ENCODE measurements at places on chromosomes 6 and 20.

- DNase-seq, result no peak
Measured at GRCh38 chr6:34295721-34296120, 46.9 kb upstream of the SMIM29 start.

- DNase-seq, result no peak
Measured at GRCh38 chr6:169839493-169839892, 88.1 kb downstream of the ERMARD start.

GRCh38 chr6:158761746-158762145 is 57.4 kb downstream of the EZR start:
- no peak for DNase-seq

- DNase-seq, result no peak
Measured at GRCh38 chr20:49672096-49672664, 41.5 kb downstream of the B4GALT5 start.

DNA sequence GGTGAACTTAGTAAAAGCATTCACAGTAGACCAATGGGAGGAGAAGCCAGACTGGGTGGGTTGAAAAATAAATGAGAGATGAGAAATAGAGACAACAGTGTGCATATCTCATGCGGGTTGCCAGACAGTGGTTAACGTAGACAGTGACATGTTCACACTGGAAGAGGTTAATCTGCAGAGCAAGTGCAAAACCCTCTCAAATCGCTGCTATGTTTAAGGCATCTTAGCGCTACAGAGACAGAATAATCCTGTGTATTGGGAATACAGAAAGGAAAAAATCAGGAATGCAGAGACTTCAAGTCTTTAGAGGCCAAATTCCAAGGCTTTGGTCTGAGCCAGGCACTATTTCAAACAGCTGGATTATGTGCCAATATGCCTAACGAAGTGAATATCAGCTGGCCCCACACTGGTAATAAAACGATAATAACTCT is 107.1 kb downstream of the TSHZ2 start:
- DNase-seq, result no peak

DNA sequence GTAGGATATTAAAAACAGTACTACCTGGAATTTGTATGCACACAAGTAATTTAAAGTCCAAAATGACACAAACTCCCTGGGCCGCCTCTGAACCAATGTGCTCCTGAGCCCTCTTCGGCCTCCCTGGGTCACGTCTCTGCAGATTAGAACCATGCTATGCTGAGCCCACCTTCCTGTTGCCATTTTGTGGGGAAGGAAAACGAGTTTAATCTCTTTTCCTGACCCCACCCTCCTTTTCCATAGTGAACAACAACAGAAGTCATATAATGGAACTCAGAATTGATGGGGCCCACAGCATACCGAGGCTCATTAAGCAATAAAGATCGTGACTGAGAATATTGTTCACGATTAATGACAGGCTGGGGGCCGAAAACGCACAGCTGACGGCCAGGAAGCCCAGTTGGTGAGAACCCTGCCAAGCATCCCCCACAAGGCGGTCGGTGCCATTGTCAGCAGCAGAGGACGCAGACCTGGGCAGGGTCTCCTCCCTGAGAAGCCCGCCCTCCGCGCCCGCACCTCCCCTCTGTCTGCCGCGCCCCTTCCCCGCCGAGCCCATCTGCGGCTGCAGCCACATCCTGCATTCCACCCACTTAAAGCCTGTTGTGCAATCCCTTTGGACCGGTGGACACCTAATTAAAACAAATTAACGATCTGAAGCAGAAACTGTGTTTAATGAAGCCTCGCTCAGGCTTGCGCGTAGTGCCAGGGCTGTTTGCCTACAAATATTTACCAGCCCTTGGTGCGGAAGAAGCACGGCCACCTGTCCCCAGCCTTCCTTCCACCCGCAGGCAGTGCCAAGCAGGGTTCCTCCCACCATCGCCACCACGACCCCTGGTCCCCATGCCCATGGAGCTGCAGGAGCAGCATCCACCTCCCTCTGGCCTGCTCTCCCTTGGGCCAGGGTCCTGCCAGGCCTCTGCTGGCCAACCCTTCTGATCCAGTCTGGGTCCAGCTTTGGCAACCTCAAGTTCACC is 68.1 kb downstream of the DLL1 start:
- no peak for DNase-seq

- DNase-seq, result no peak
Measured at GRCh38 chr6:24448828-24449525, 40.4 kb downstream of the GPLD1 start.

DNA sequence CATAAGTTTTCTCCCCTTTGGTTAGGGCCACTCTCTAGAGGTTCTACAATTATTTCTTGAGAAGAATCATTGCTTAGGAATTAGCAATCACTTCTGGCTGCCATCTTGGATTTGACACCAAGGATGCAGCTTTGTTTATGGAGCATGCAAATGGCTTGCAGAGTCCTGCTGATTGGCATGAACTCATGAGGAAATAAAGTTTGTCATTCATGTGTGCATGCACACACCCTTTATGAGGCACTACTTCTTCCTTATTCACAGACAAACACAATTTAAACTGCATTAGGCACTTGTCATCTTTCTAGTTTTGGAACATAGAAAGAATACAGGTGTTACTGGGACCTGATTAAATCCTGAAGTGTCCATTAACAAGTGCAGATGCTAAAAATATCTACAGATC is 42.5 kb upstream of the HIVEP2 start:
- DNase-seq, result no peak

- no peak for DNase-seq
Measured at GRCh38 chr6:99602520-99603420, 3.9 kb upstream of the PRDM13 start.

GRCh38 chr6:47348316-47348863 is 38.7 kb upstream of the TNFRSF21 start:
- no peak for DNase-seq

GRCh38 chr6:20686142-20686541 is 151.9 kb downstream of the CDKAL1 start:
- no peak for DNase-seq

DNA sequence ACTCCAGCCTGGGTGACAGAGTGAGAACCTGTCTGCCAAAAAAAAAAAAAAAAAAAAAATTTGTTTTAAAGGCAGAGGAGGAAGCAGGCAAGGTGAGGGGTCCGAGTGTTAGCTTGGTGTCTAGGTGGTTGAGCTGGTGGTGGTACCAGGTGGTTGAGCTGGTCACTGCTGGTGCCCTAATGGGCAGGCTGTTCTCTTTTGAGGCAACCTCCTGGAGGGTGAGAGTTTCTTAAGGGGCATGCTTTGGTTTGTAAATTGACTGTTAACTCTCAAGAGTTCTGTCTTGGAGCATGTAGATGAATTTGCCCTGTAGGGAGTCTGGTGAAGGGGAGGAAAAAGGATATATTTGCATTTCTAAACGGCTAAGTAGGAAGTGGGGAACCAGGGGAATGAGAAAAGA is 52.7 kb downstream of the BANF2 start:
- no peak for DNase-seq

GRCh38 chr20:35091816-35092523 is 637 bp downstream of the TRPC4AP start:
- DNase-seq, result peak; percentile 36

- DNase-seq, result no peak
Measured at GRCh38 chr20:24059174-24059573, 70.6 kb upstream of the GGTLC1 start.

- DNase-seq, result peak; percentile 35
Measured at GRCh38 chr6:129029778-129030177, 146.8 kb downstream of the LAMA2 start.

DNA sequence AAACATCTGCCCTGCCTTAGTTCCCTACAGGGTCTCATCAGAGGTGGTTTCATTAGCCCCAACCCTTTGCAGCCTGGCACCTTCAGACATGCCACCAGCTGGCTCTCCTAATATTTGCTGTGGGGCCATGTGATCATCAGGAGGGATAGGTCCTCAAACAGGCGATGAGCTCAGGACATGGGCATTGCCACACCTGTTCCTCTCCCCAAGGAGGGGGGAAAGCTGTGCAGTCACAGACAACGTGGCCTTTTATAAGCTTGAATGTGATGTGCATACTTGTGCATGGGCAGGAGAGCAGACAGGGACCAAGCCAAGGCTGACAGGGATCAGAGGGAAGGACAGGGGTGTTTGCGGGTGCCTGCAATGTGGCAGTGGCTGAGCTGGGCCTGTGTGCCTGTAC is 78.8 kb upstream of the ZNFX1 start:
- no peak for DNase-seq

DNA sequence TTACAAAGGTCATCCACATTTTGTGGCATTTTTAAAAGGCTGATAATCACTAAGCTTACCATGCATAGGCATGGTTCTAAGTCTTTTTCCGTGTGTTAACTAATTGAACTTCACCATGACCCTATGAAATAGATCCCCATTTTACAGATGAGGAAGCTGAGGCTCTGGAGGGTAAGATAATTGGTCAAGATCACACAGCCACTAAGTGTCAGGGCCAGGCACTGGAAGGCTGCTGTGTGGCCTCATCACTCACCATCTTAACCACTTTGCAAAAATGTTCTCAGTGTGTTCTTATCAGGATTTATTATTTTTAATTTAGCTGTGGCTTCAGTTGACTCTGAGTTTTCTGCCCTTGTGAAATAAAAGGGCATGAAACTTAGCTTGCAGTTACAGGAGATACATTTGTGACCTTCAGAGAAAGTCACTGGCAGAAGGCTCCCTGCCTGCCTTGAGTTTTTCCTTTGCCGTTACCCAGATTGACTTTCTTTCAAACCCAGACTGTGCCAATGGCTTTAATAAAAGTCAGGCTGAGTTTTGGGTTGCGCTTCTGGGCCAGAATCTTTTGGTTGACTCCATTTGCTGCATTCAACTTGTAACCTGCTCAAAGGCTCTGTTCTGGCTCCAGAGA is 82.0 kb downstream of the EZR start:
- no peak for DNase-seq

- DNase-seq, result no peak
Measured at GRCh38 chr6:33142501-33143070, 49.7 kb downstream of the COL11A2 start.

GRCh38 chr6:67802771-67803170 is 832.3 kb upstream of the ADGRB3 start:
- no peak for DNase-seq

GRCh38 chr20:3309226-3309625 is 70.2 kb upstream of the SLC4A11 start:
- DNase-seq, result no peak

DNA sequence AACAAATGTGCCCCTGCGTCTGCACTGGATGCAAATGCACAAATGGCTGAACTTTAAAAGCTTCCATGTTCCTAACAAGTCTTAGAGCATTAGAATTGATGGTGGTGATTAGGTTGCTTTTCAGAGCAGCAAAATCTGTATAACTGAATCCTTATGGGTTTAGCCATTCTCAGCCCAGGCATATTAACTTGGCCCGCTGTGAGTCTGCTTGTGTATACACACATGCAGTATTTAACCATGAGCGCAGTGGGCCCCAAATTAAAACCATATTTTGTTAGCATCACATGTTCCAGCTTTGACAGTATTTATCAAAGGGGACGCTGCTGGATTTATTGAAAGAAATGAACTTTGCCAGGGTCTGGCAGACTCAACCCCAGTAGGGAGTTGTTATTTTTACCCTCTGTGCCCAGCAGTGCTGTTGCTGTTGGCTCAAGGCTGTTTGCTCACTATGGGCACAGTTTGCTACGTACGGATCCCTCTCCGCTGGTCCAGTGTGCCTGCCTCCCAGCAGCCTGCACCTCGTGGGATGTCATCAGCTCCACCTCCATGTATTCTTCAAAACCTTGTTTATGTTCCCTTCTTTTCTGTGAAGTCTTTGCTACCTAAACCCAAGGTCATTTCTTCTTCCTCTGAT is 144.7 kb downstream of the QRSL1 start:
- DNase-seq, result no peak

- DNase-seq, result no peak
Measured at GRCh38 chr6:41255638-41256246, 27.6 kb downstream of the TREML4 start.

- no peak for DNase-seq
Measured at GRCh38 chr6:14816116-14816859, 429.6 kb upstream of the JARID2 start.

- DNase-seq, result no peak
Measured at GRCh38 chr20:60589623-60590022, 631.4 kb downstream of the CDH26 start.

GRCh38 chr6:107620732-107621131 is 130.8 kb downstream of the SOBP start:
- peak; percentile 17 for DNase-seq

DNA sequence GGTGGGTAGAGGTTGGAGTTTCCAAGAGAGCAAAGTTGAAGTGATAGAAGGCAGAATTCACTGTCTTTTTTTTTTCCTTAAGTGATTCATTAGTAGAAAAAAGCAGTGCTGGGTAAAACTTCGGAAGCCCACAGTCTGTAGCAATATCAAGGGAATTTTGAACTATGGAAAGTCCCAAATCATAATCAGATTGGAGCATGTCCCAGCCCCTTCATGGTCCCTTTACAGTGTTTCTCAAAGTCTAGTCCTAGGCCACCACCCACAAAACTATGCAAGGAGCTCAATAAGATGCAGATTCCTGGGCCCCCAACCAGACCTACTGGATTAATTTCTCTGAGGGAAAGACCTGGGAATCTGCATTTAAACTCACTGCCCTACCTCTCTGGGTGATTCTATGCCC is 22.6 kb downstream of the NEDD9 start:
- DNase-seq, result peak; percentile 66

DNA sequence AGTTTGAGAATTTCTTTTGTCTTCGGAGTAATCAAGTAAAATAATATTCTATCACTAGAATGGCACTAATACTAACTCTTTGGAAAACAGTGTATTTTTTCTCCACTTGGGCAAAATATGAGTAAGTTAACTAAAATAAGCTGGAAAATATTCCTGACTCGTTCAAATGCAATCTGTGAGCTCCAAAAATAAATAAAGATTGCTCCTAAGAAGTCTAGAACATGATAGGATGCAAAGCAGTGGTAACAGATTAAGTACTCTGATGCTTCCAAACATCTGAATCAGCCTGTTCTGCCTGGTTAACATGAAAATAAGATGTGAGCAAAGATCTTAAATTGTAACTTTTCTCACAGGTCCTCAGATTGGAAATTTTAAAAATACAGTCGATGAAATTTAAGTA is 285.1 kb upstream of the ID4 start:
- no peak for DNase-seq

DNA sequence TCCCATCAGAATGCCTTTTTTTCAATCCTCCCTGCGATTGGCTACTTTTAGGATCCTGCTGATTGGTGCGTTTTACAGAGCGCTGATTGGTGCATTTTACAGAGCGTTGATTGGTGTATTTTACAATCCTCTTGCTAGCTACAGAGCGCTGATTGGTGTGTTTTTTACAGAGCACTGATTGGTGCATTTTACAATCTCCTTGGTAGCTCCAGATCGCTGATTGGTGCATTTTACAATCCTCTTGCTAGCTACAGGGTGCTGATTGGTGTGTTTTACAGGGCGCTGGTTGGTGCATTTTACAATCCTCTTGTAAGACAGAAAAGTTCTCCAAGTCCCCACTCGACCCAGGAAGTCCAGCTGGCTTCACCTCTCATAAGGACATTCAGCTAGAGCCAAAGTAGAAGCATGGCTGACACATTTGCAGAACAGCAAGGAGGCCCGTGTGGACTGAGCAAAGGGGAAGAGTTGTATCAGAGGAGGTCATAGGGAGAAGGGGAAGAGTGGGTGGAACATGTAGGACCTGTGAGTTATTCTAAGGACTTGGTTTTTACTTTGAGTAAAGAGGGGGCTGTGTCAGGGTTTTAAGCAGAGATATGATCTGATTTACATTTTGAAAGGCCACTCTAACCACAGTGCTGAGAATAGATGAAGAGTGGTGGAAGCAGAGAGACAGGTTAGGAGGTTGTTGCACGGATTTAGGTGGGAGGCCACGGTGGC is 2.6 kb downstream of the ALDH5A1 start:
- DNase-seq, result no peak

GRCh38 chr6:19839788-19840187 is 2.6 kb downstream of the ID4 start:
- DNase-seq, result no peak

GRCh38 chr6:37155394-37156312 is 14.3 kb upstream of the PIM1 start:
- no peak for DNase-seq

All from choroid plexus epithelial cell (primary cell).